ENCODE measurements at places on chromosomes 2 and 18.

- DNase-seq: no peak
Observed at GRCh38 chr2:209579230-209579749, 155.4 kb downstream of the MAP2 start.

DNA sequence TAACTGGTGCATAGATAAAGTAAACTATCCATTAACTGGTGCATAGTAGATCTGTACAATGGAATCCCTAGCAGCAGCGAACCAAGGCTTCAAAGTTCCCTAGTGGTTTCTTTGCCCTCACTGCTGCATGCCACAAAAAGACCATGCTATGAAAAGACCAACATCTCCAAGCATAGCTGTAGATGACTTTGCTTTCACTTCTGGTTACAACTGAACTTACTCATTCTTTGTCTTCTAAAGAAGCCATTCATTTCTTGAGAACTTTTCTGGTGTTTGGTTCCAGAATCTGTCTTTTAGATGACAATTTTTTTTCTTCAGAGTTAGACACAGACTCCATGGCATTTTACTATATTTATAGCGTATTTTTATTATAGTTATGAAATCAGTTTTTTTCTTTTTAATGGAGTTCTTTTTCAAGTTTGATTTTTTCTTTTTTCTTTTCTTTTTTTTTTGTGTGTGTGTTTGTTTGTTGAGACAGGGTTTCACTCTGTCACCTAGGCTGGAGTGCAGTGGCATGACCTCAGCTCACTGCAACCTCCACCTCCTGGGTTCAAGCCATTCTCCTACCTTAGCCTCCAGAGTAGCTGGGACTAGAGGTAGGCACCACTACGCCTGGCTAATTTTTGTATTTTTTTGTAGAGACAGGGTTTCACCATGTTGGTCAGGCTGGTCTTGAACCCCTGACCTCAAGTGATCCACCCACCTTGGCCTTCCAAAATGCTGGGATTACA is 63.6 kb downstream of the SLC35F5 start:
- no peak for DNase-seq

GRCh38 chr2:99984799-99985515 is 157.4 kb downstream of the AFF3 start:
- no peak for DNase-seq

- DNase-seq: peak; percentile 57
Observed at GRCh38 chr2:42105330-42106256, 57.8 kb downstream of the PKDCC start.

DNA sequence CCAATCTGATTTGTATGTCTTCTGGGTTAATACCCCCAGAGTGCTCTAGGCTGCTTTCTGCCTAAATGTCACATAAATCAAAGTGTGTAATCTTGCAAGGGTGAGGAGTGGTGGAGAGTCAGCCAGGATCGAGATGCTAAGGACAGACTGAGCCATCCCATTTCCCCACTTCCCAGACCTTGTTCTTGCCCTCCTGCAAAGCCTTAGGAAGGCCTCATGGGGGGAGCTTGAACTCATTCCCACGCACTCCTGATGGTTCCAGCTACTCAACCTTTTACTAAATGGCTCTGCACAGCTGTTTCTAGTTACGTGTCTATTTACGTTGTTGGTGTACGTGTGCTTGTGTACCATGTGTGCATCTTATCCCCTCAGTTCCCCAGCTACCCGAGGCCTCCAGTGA is 423.6 kb upstream of the TNP1 start:
- no peak for DNase-seq

DNA sequence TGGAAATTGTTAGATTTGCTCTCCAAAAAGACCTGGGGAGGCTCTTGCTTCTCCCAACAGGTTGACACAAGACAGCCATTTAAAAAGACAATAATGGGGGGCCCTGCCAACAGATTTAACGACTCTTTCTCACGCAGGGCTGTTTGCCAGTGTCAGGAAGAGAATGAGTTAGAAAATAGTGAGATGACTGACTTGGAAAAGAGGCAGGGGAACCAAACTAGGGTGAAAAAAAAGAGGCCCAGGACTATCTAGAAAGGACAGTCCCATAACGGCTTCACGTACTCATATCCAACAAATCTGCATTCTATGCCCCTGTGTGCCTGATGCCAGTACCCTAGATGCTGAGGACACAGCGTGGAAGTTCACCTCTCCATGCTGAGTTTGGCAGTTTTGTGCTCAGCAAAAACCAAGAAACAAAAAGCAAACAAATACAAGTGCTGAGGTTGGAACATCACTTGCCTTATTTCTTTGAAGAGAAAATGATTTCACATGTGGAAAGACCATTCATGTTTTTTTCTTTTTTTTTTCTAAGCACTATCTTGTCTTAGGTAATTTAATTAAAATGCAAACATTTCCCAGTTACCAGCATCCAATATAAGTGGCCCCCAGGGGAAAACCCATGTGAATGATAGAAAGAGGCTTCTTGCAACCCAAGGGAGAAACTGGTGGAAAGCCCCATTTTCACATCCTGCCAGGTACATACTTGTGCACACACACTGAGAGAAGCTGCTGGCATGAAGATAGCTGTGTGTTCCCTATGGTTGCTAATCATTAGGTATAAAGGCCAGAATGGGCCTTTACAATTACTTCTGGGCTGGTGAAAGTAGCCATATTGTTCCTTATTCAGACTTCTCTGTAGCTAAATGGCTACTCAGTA is 10.6 kb upstream of the WIPF1 start:
- DNase-seq: no peak

- no peak for DNase-seq
Observed at GRCh38 chr2:120406566-120406965, 60.6 kb downstream of the INHBB start.

- no peak for DNase-seq
Observed at GRCh38 chr2:239954166-239955086, 70.7 kb downstream of the NDUFA10 start.

GRCh38 chr2:47555368-47555767 is 152.4 kb downstream of the MSH2 start:
- no peak for DNase-seq

- no peak for DNase-seq
Observed at GRCh38 chr2:124805060-124805459, 780.0 kb downstream of the CNTNAP5 start.

- DNase-seq: no peak
Observed at GRCh38 chr18:8411492-8411891, 197.7 kb upstream of the RAB12 start.

- DNase-seq: no peak
Observed at GRCh38 chr2:221895366-221896121, 323.4 kb upstream of the EPHA4 start.

- DNase-seq: no peak
Observed at GRCh38 chr2:184556639-184557038, 41.7 kb upstream of the ZNF804A start.

DNA sequence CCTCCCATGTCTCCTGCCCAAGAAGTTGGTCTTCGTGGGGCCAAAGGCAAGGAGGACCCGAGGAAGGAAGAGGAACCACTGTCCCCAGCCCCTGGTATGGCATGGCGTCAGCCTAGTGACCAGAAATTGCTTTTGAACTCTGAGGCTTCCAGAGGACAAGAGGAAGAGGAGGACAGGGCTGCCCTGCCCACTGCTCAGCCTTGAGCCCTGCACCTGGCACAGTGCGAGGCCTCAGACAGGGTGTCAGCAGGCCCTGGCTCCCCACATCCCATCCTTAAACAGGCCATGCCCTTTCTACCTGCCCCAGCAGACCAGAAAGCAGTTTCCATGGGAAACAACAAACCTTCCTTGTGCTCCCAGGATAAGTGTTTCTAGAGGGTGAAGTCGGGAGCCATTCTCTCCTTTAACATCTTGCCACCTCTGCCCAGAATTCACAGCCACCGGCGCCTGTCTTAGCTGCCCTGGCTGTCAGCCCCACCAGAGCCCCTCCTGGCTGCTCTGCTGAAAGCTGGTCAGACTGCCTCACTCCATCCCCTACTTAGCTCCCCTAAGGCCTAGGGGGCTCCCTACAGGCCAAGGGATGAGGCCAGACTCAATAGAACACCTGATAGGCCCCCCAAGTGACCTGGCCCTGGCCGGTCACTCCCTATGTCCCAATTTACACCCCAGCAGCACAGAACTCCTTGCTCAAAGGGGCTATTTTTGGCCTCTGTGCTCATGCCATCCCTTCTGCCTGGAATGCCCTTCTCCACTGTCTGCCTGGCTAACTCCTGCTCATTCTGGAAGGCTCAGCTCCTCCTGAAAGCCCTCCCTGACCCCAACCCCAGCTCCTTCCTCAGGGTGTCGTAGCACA is 20.6 kb downstream of the ATOH8 start:
- no peak for DNase-seq

DNA sequence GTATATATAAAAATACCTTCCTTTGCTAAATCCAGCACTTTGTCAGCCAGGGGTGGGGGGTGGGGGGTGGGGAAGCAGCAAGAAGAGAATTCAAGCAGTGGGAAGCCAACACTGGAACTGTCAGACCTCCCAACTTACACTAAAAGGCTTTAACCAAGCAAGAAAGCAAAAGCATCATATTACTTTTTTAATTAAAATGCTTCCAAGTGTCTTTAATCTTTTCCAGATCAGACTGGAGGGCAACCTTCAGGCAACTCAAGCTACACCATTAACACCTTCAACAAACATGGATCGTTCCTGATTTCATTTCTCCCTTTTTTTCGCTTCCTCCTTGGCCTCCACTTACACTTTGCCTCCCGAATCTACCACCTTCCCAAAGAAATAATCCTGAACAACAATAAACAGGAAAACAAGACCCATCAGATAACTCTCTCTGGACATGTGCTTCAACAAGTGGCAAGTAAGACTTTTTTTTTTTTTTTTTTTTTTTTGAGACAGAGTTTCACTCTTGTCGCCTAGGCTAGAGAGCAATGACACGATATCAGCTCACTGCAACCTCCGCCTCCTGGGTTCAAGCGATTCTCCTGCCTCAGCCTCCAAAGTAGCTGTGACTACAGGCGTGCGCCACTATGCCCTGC is 35.5 kb downstream of the ZNF521 start:
- no peak for DNase-seq

- no peak for DNase-seq
Observed at GRCh38 chr2:69203166-69203985, 183.7 kb downstream of the GFPT1 start.

Measured in stimulated activated CD4-positive, alpha-beta T cell treated with anti-CD3 and anti-CD28 coated beads, TNF-alpha, amount 100 ng/mL, for 1 hour (primary cell).